ENCODE measurements at places on chromosomes 4 and X.
A peak's percentile ranks its signal among the peaks of the same experiment; 100 is the strongest.

GRCh38 chrX:95662200-95662599 is 1022.4 kb upstream of the DIAPH2 start:
- no peak for DNase-seq

- no peak for DNase-seq
Observed at GRCh38 chrX:155179346-155179997, 36.8 kb upstream of the VBP1 start.

GRCh38 chr4:148800336-148800885 is 358.2 kb upstream of the NR3C2 start:
- no peak for DNase-seq

DNA sequence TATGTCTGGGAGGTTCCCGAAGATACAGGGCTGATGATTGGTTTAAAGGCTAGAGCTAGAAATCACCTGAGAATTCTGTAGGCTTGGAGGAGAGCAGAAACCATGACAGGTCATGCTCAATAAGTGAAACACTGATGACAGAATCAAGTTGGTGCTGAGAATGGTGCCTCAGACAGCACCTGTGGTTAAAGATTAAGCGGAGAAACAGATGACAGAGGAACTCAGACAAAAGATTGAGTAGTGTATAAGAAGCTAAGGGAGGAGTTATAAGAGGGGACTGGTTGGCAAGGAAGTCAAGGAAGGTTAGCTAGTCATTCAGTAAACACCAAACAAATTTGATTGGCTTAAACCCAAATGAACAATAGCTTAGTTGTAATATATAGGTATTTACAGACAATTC is 385.4 kb upstream of the CNKSR2 start:
- DNase-seq, result no peak

GRCh38 chr4:7068883-7069282 is 1.0 kb upstream of the GRPEL1 start:
- peak; percentile 28 for DNase-seq

DNA sequence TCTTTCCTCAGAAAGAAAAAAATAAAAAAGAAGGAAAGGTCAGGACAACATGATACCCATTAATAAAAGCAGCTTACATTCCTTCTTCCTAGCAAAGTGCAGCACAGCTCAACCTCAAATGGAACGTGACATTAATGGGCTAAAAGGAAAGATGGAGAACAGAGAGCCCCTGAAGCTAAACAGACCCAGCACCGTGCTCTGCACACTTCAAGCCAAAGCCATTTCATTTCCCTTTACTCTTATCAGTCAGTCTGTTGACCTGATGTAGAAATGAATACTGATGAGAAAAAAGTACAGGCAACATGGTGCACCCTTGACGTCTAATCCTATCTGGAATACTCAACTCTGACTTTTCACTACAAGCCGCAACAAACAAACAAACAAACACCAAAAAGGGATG is 57.7 kb upstream of the EDNRA start:
- DNase-seq, result no peak

GRCh38 chr4:135575041-135575440 is 1373.5 kb upstream of the PABPC4L start:
- no peak for DNase-seq

- no peak for DNase-seq
Observed at GRCh38 chr4:38364383-38364963, 299.5 kb upstream of the KLF3 start.

DNA sequence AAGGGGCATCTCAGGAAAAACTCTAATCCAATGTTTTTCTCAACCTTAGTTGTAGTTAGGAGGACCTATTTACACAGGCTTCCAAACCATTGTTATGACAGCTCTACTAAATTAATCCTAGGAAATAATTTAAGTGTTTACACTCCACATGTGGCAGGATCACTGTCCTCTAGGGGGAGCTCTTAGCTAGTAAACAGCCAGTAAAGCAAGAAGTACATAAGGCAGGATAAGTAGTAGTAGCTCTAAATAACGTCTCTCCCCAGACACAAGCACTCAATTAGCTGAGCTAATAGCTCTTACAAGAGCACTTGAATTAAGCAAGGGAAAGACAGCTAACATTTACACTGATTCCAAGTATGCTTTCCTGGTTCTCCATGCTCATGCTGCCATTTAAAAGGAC is 37.3 kb downstream of the NUDT11 start:
- DNase-seq, result peak; percentile 9

DNA sequence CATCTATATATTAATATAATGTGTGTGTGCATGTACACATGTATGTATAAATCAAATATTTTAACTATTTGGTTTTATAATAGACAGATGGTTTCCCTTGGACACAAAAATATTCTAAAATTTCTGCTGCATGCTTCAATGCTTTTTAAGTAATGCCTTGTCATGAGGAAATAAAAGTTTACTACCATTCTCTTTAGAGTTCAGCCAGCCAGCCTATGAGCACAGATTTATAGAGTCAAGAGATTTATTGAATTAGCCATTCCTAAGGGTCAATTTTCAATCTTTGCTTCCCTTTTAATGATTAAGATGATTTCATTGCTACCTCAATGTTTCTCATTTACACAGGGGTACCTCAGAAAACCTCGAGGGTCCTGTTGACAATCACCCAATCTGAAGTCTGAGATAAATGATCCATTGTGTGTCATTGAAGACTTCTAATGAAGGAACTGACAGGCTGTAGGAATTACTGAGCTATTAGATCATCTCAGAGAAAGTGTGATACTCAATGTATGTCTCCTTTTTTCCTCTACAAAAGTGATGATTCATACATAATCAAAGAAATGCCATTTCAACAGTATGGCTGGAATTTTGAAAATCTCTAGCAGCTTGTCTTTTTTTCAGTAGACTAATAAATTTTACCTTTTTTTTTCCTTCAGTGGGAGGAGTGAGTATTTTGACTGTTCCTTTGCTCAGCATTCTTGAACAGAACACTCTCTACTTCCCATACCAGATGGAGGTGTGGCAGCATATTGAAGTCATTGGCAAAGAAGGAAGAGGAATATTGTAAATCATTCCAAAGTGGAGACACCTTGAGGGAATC is 222.6 kb upstream of the PCDH18 start:
- peak; percentile 83 for DNase-seq

DNA sequence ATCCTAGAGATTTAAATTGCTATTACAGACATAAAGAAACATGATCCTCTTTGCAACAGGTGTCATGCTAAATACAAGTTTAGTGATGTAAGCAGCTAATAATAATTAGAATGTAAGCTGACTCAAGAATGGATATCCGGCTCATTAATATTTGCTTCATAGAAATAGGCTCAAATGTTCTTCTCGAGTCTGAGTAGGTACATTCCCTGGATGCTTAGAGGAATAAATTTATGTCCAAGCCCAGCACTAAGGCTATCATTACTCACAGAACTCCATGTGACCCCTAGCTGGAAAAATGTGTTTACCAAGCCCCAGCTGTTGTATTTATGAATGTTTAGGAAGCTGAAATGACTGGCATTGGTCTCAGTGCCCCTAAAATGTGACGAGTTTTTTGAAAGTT is 87.6 kb upstream of the TSPAN7 start:
- no peak for DNase-seq

DNA sequence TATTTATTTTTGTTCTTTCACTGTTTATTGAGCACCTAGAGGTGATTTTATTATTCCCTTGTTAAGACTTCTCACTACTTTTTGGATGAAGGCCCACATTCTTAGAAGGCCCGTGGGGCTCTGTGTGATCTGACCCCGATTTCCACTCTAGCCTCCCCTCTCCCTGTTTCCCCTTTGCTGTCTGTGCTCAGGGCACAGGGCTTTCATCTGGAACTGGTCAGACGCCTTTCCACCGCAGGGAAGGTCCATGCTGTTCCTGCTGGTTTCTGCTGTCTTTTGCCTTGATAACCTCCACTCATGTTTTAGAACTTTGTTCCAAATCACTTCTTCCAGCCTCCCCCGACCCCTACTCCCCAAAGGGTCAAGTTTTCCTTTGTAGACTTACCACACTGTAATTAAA is 31.3 kb upstream of the ANAPC4 start:
- no peak for DNase-seq

GRCh38 chr4:1655676-1656075 is 28.4 kb downstream of the FAM53A start:
- no peak for DNase-seq

- peak; percentile 55 for DNase-seq
Observed at GRCh38 chrX:140866446-140866845, 135.9 kb upstream of the SPANXB1 start.

DNA sequence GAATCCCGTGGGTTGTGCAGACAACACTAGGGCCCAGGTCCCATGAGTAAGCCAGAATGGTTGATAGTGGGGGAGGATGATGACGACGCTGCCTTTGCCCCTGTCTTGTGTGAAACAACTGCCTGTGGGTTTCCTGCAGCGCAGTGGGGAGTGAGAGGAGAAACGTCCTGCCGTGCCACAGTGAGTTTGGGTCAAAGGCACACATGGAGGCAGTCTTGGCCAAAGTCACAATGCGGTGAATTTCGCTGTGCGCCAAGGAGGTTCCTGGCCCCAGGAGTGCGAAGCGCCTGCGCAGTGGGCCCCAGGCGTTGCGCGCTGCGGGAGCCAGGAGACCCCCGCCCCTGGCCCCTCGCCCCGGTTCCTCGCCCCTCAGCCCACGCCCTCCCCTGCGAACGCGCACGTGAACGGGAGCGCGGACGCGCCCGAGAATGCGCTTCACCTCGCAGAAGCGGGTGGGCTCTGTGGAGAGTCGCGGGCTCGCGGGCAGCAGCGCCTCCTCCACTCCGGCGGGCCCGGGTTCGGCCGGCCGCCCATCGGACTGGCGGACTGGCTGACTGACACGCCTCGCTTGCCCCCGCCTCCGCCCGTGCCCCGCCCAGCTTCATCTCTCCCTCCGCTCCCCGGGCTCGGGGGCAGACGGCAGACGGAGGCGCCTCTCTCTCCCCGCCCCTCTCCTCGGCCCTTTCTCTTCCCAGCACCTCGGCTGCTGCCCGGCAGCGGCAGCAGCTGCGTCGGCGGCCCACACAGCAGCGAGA is at the start of gene NUDT10:
NUDT10 (plus strand) TSS at position 635 of the 755 bp plus-strand sequence. CDS start 144 bp downstream, outside the sequence.
- DNase-seq, result peak; percentile 17

DNA sequence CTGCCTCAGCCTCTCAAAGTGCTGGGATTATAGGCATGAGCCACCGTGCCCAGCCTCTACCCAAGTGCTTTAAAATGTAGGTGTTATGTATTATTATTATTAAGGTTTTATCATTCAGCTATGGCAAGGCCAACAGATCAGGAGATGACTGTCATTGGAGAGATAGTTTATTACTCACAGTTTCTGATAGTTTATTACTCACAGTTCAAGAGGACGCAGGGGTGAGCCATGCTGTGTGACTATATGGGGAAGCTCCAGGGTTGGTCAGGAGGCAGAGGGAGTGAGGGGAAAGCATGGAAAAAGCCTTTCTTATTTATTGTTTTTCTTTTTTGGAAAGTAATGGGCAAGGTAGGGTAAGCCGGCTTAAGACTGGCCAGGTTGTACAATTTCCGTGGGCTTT is 25.4 kb upstream of the ARSD start:
- no peak for DNase-seq

GRCh38 chr4:73573794-73574528 is 46.3 kb downstream of the RASSF6 start:
- DNase-seq, result peak; percentile 71

DNA sequence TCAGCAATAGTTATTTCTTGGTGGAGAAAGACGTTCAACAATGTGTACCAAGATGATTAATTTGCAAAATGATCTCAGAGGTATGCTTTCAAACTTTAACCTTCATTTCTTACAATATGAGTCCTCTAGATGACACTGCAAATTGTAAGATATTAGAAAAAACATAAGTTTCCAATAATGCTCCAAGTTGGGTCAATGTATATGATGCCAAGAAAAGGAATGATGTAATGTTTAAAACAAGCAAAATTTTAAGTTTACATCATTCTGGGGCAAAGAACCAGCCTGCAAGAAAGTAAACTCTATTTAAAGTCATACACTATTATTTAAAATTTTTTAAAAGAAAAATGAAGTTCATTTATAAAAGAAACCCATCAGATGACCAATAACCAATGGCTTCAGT is 56.1 kb downstream of the PRSS12 start:
- no peak for DNase-seq

GRCh38 chr4:148061795-148062194 is 329.9 kb downstream of the ARHGAP10 start:
- DNase-seq, result no peak

DNA sequence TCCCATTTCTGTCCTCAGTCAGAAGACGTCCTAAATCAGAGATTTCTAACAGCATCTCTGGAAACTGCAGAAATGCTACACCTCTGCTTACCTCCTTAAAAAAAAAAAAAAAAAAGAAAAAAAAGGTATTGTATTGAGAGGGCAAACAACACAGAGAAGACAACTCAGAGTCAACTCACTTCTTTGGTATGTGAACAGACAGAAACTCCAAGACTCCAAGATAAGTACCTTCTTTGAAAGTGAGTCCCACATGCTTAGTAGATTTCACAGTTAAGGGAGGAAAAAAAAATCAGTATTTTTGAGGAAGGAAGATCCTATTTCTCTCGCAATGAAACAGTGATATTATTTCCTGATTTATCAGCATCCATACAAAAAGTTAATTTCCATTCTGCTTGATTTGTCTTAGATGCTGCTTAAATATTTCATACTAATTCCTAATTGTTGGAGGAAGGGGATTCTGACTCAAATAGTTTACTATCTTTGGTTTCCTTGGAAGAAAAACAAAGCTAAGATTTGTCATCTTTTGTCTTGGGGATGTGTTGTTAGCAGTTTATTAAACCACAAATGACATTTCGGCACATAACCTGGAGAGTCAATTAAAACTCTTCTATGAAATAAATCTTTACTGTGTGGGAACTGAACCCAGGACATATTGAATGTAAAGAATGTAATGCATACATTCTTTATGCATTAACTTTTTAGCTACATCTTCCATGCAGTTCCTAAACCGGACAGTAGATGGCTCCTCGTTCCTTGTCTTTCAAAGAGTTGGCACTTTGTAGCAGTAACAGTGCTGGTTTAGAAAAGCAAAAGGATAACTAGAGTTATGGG is 4.7 kb downstream of the RASGEF1B start:
- peak; percentile 56 for DNase-seq

- DNase-seq, result no peak
Observed at GRCh38 chr4:23041501-23041900, 348.8 kb downstream of the GBA3 start.

DNA sequence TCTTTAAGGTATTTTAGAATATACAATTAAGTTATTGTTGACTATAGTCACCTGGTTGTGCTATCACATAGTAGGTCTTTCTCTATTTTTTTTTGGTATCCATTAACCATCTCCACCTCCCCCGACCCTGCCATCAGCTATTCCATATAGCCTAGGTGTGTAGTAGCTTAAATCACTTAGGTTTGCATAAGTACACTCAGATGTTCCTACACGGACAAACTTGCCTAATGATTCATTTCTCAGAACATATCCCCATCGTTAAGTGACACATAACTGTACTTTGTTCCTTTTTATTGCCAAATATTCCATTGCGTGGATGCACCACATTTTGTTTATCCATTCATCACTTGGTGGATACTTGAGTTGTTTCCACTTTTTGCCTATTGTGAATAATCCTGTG is 67.9 kb downstream of the SLAIN2 start:
- DNase-seq, result no peak

DNA sequence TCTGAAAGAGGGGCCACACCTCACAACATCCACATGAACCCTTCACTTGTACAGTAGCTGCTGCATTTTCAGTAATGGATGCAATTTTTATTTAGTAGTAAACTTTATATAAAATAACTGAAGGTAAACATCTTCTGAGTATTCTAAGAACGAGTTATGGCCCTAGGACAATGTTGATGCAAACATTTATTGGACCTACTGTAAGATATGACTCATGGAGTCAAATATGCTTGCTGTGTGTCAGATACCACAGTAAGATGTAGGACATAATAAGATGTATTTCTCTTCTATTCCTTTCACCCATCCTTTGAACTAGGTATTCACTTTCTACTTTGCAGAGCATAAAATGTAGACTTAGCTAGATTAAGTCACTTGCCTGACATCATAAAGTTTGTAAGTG is 87.6 kb downstream of the TEX13C start:
- no peak for DNase-seq

GRCh38 chr4:16705341-16705740 is 193.1 kb downstream of the LDB2 start:
- no peak for DNase-seq

Measured in EL (cell line).